ENCODE measurements at places on chromosomes 2 and 18.

DNA sequence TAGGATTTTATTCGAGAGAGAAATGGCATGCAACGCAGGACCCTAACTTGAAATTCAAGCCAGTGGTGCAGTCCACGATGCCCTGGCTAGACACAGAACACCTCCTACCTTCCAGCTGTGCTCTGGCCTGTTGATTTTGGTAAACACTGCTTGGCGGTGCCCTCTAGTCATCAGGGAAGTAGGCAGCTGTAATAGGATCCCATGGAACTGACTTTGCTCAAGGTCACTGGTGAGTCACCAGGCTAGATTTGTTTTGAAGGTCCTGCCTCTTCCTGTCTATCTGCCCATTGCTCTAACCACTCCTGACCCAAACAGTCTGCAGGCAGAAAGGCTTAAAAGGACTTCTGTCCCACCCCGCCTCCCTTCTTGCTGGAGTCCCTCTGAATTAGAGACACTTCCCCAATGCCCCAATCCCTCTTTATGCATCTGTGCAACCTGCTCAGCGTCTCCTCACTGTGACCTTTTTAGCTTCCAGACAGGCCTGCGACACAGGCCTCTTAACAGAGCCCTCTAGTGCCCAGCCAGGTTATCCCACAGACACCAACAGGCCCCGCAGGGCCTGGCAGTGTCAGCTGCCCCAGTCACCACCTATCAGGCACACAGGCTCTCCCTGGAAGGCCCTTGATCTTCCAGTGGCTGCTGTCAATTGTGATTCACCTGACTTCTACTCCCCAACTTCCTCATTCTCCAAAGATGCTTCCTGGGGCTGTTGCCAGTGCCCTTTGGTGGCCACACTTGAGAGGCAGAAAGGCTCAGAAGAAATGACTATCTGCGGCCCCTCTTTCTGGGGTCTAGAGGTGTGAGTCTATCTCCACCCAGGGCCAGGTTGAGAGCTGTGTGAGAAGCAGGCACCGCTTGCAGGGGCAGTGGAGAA, 5.2 kb downstream of the TMEM127 start:
- DNase-seq, result peak; percentile 71

DNA sequence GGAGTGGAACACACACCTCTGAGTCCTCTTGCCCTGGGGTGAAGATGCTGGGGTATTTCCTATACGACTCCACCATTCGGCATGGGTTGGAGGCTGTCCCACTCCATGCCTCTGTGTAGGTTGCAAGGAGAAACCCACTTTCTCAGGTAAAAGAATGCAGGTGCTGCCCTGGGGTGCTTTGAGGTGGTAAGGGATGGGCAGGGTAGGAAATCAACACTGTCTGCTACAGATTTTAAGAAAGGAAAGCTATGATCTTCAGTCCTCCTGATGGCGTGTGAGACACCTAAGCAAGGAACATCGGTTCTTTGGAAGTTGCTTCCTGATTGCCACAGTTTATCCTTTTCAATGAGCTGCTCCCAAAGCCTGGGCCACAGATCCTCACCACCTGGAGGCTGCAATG, 209.2 kb downstream of the NCK2 start:
- DNase-seq, result no peak

GRCh38 chr18:79011300-79011870, 31.8 kb downstream of the SALL3 start:
- DNase-seq, result no peak

GRCh38 chr2:214542866-214543265, 132.0 kb downstream of the VWC2L start:
- DNase-seq, result no peak

GRCh38 chr18:74116633-74117554, 30.7 kb downstream of the FBXO15 start:
- DNase-seq, result no peak

DNA sequence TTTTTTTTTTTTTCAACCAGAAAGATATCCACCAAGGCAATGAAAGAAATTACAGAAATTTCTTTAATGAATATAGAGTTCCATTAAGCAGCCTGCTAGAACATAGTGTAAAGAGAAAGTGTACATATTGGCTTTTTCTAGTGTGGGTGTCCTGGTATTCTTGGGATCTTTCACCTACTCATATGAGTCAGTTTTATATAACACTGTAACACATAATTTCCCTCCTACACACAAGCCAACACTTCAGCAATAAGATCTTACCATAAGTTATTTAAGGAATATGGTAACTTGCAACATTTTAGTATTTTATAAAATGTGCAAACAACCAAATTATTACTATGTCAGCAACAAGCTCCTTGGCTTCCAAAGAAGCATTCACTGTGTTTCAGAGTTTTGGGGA, 59.9 kb downstream of the ZRANB3 start:
- no peak for DNase-seq

- DNase-seq, result no peak
These were observed 1521.3 kb upstream of the ACVR2A start for GRCh38 chr2:146323564-146323963.

- DNase-seq, result no peak
These were observed 240.1 kb upstream of the MMADHC start for GRCh38 chr2:149827585-149828126.

GRCh38 chr2:192123847-192124246, 70.9 kb downstream of the TMEFF2 start:
- no peak for DNase-seq

DNA sequence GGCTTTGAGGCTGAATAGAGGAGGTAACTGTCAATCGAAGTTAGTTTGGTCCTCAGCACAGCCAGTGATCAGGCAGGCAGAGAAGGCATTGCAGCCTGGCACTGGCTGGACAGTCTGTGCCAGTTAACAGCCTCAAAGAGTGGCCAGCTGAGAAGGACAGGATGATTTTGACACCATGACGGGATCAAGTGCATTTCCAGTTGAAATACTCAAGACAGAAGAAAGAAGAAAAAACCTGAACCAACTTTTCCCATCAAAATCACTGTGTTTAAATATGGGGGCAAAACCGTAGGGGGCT, 96.7 kb upstream of the ZCCHC2 start:
- no peak for DNase-seq

Data from D341Med (cell line).